Right renal pelvis (tissue), 4 donors: ENCODE measurements at places on chromosomes 6 and 20. TPM values are rescaled to one million over a fixed set of nuclear protein-coding genes. Genes with fewer than 3 reads are reported as not detected.
A peak's percentile ranks its signal among the peaks of the same experiment; 100 is the strongest.

DNA sequence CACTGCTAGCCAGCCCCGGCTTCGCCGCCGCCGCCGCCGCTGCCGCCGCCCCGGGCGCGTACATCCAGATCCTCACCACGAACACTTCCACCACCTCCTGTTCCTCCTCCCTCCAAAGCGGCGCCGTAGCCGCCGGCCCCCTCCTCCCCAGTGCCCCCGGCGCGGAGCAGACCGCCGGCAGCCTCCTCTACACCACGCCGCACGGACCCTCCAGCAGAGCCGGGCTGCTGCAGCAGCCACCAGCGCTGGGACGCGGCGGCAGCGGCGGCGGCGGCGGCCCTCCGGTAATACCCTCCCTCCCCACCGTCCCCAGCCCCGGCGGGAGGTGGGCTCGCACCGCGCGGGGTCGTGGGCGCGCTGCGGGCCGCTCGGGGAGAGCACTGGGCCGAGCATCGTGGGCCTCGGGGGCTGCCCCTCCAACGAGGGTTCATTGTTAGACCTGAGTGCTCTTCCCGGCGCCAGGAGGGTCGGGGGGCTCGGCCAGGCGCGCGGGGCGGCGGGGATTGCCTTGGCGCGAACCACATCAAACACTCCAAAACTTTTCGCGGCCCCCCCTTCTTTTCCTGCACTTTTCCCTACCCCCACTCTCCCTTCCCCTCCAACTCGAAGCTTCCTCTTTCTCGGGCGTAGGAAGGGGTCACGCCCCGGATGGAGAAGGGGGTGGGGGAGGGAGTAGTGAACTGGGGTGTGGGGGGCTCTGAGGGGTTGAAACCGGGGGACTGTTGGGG, 827 bp downstream of the E2F3 start:
- no peak for DNase-seq

- no peak for DNase-seq
These were observed 30.1 kb upstream of the NTSR1 start for GRCh38 chr20:62678553-62678952.

GRCh38 chr6:16305246-16305725, 66.9 kb downstream of the GMPR start:
- DNase-seq: no peak

GRCh38 chr6:4844108-4844507, 67.9 kb downstream of the CDYL start:
- no peak for DNase-seq

GRCh38 chr20:32354592-32355416, 3.3 kb upstream of the ASXL1 start:
- no peak for DNase-seq

DNA sequence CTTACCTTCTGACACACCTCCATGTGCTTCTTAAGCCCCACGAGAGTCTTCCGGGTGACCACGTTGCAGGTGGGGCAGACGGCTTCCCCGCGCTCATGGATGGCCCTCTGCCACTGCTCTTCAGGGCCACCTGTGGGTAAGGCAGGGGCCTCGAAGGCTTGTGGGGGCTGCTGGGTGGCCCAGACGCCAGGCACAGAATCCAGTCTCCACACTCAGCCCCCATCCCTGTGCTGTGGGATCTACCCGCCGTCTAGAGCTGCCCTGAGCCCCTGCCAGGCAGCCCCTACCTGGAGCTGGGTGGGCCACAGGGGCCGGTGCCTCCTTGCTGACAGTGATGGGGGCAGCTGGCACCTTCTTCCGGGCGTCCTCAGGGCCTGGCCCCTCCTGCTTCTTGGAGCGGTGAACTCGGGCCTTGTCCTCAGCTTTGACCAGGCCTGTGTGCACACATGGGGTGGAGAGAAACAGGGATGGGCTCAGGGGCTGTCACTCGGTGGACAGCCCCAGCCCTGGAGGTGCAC, 5.9 kb downstream of the ZNF512B start:
- DNase-seq: no peak

- peak; percentile 1 for DNase-seq
These were observed at the start of gene COL19A1 for GRCh38 chr6:69866351-69866769. COL19A1 (plus strand) TSS chr6:69866556; CDS start chr6:69879568, 13,012 bp downstream.

GRCh38 chr6:119614138-119614537, 264.6 kb upstream of the MAN1A1 start:
- DNase-seq: no peak

- DNase-seq: no peak
These were observed 50.0 kb upstream of the RNGTT start for GRCh38 chr6:89013438-89013837.

HACE1 gene
- 26.0 TPM for polyA plus RNA-seq

RFX6 gene
- polyA plus RNA-seq: 0.08 TPM

CTAGE9 gene
- polyA plus RNA-seq: not detected

TMEM200A gene
- polyA plus RNA-seq: 24.3 TPM
